Stimulated activated CD4-positive, alpha-beta T cell treated with anti-CD3 and anti-CD28 coated beads, Interleukin-1b, Interleukin-23, amount 100 ng/mL, for 1 hour (primary cell): ENCODE measurements at places on chromosomes 1 and 21.

DNA sequence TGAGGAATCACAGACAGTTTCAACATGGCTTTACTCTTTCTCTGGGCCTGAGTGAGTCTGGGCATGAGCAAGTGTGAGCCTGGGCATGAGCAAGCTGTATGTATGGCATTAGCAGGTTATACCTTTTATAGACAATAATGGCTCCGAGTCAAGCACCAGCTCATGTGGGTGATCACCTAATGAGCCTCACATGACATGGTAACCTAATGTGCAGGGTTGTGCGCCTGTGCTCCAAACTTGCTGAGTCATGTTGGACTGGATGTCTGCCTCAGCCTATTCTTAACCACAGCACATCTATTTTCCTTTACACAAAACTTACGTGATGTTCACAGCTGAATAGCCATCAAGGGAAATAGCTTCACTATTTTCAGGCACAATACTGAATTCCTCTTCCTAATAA, 236.2 kb upstream of the NRIP1 start:
- DNase-seq: no peak

DNA sequence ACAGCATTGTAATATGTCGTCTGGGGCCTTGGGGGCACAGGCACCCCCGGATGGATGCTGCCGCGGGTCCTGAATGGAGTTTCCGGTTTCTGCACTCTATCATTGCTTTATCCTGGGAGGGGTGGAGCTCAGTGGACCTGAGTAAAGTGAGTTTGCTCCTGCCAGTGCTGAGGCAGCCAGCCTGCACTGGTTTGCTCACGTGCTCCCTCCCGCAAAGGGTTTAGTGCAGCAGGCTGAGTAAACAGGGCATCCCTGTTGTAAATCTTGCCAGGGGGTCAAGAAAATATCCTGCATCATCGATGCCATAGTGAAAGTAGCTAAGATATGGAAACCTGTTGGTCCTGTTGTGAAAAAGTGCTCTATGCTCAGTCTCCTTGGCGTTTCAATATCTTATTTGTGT, 85.6 kb upstream of the BRINP3 start:
- DNase-seq: no peak

DNA sequence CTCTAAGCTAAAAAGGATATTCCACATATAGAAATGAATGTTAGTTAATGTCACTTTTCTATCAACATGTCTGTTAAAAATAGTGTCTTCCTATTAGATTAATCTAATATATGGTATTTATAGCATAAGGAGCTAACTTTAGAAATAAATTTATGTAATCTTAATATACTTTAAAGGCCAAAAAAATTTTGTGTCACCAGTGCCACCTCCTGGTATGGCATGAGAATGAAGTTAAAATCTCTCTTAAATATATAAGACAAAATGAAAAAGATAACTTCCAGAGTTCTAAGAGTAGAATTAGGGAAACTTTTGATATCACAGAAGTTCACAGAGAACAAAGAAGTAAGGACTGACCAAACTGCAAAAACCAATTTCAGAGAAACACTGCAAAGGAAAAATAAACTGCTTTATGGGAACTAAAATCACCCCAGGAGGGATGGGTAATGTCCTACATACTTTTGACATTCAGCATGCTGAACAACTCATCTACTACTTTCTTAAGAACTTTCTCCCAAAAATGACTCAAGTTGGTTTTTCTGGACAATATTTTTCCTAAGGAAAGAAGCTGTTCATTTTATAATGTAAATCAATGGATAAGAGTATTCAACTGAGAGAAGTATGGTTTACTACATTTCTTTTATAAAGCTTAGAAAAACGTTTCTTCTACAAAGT, 82.8 kb downstream of the TRIM33 start:
- no peak for DNase-seq

DNA sequence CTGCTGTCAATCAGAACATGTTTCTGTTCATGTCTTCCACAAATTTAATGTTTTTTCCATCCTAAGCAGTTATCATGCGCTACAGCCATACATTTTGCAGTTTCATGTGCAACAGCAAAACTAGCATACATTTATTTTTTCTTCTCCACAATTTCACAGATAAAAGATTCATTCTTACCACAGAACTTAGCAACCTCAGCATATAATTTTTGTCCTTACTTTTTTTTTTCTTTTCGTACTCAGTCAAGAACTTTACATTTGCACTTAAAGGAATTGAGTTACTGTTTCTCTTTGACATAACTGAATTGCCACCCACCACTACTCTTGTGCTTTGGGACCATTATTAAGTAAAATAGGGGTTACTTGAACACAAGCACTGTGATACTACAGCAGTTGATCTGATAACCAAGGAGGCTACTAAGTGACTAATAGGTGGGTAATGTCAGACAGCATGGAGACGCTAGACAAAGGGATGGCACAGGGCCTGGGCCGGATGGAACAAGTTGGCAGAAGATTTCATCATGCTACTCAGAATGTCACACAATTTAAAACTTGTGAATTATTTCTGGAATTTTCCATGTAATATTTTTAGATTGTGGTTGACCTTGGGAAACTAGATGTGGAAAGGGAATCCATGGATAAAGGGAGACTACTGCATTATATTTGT, 50.2 kb upstream of the LHX8 start:
- no peak for DNase-seq

DNA sequence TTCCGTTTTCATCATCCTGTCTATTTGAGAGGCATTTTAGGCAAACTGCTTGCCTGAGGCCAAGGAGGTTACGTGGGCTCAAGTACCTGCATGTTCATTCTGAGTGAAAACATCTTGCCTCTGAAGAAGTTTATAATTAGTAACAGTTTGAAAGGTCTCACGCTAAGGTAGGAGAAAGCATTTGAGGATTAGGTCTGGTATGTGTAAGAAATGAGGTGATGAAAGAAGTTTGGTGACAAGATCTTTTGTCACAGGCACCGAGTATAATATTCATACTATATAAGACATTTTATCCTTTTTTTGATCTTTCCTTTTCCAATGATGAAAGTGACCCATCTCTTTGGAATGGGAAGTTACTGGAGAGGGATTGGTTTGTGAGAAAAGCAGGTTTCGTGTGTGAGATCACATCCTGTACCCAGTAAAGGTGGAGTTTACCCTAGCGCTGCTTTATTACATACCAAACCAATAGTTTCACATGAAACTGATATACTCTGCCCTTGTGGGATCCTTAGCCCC, 98.7 kb upstream of the PDC start:
- no peak for DNase-seq

DNA sequence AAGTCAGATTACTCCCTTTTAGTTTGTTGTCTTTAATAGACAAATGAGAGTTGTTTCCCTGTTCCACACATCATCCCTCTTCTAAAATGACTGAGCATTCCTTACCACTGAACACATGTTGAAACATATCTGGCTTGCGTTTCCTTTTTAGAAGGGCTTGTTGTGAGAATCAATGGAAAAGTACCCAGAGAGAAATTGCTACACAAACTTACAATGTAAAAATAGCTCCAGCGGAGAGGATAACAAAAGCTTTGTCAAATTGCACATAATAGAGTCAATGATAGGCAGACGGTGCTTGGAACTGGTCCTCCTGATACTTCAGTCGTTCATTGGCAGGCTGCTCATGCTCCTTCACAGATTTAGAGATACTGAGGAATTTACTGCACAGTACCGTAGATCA, 123.9 kb downstream of the CYYR1 start:
- DNase-seq: no peak
